ENCODE measurements at places on chromosomes 4 and X.

DNA sequence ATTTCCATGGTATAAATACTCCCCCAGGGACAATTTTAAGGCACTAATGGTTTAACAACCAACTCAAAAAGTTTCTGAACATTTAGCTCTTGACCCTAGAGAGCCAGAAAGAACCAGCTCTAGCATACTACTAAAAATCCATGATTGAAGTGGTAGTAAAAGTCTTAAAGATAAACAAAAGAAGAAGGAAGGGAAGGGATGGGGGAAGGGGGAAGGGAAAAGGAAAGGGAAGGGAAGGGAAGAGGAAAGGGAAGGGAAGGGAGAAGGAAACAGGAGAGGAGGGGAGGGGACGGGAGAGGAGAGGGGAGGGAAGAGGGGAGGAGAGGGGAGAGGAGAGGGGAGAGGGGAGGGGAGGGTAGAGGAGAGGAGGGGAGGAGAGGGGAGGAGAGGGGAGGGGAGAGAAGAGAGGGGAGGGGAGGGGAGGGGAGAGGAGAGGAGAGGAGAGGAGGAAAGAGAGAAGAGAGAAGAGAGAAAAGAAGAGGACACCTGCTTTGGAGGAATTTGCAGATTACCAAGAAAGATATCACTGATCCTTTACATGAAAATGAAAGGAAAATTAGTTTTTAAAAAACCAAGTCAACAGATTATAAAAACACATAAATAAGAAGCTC is 26.4 kb upstream of the FAM241A start:
- no peak for DNase-seq

- DNase-seq: no peak
These were observed 35.6 kb upstream of the FAM9B start for GRCh38 chrX:9069573-9069972.

- DNase-seq: peak; percentile 66
These were observed 1496.4 kb downstream of the RPA4 start for GRCh38 chrX:98380106-98380505.

DNA sequence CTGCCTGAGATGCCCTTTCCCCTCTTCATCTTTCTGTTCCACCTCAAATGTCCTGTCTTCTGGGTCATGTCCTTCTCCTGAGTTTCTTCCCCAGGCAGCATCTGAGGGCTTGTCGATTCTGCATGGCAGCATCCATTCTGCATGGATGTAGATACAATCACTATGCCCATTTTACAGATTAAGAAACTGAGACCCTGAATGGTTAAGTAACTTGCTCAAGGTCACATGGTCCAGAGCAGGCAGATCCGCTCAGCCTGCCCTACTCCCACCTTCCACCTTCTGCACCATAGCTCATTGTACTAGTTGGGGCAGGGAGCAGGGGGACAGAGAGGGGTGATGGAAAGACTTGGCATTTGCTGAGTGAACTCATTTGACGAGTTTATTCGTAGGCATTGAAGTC is 32.0 kb downstream of the ZNF185 start:
- DNase-seq: no peak

GRCh38 chr4:88283661-88284438 is 511 bp downstream of the PPM1K start:
- peak; percentile 77 for DNase-seq

DNA sequence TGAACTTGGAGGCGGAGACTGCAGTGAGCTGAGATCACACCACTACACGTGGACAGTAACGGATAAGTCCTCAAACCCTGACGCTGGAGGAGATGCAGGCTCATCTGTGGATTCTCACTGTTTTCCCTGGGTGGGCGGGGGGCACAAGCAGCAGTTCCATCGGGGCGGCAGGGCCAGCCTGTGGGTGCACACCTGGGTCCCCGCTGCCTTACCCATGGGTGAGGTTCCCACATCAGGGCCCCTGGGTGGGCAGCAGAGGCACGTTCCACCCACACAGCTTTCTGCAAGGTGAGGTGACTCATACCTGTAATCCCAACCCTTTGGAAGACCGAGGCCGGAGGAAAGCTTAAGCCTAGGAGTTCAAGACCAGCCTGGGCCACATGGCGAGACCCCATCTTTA is 56.6 kb upstream of the MXD4 start:
- peak; percentile 36 for DNase-seq

GRCh38 chrX:140273921-140274320 is 230.9 kb downstream of the SOX3 start:
- no peak for DNase-seq

GRCh38 chr4:25081866-25082471 is 51.2 kb upstream of the LGI2 start:
- DNase-seq: no peak

GRCh38 chr4:139676365-139676764 is 10.7 kb downstream of the MGST2 start:
- DNase-seq: no peak

GRCh38 chrX:31606771-31607170 is 534.9 kb upstream of the FTHL17 start:
- DNase-seq: no peak

DNA sequence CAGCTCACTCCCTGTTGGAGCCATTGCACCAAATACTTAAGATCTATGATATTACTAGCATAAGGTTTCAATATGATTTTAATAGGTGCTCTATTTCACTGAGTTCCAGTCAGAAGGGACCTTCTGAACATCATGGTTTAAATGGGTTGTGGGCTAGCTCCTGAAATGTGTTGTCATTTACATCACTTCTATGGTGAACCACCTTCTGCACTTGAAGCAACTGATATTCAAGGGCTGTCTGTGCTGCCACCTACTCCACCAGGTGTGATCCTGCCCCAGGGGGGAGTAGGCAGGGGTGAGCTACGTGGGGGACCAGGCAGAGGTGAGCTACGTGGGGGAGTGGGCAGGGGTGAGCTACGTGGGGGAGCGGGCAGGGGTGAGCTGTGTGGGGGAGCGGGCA is 35.2 kb downstream of the RNF175 start:
- no peak for DNase-seq

DNA sequence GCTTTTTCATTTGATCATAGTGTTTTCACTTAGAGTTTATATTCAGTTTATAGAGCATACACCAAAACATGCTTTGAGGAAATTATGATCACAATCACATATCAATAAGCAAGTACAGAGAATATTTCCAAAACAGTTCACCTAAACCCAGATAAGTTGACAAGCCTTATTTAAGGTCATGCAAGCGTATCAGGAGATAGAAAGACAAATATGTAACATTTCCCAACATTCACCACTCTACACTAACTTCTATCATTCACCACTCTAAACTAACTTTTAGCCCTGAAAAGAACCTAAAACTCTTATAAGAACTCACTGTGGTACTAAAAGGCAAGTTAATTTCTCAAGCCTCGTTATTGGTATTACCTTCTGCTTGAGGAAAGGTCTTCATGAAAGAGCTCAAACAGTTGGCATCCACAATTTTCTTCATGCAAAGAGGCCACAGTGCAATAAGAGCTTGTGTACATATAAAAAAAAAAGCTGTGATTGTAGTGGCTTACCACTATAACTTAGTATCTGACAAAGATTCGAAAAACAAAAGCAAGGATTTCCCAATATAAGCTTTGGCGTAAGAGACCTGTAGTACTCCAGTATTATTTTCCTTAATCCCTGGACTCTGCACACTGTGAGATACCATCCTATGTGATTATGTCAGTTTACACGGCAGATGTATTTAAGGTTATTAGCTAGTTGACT is 903.3 kb downstream of the STIM2 start:
- no peak for DNase-seq

- DNase-seq: no peak
These were observed 51.9 kb downstream of the TMPRSS11F start for GRCh38 chr4:68077737-68078136.

DNA sequence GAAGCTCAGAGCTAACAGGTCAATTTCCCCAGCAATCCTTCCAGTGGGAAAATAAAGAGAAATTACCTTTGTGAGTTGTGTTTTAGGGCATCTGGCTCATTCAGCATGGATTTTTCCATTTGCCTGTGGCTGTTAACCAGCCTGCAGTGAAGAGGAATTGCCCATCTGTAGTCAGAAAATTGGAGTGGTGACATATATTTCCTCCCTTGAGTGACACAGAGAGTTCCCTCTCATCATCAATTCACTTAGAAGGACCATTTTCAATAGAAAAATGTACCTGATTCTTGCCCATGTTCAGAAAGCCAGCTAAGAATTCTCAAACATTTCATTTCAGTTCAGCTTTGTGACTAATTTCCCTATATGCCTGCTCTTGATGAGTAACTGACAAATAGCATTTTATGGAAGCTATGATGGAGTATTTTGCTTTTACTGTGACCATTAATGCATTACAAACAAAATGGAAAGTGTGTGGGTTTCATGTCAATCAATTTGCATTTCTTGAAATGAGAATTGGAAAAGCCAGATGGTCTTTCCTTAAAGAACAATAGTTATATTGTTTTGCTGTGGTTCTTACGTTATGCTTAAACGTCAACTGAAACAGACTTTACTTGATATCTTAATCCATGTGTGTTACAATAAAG is 155.8 kb downstream of the NWD2 start:
- no peak for DNase-seq

- no peak for DNase-seq
These were observed 32.7 kb upstream of the HPGDS start for GRCh38 chr4:94375364-94375763.

DNA sequence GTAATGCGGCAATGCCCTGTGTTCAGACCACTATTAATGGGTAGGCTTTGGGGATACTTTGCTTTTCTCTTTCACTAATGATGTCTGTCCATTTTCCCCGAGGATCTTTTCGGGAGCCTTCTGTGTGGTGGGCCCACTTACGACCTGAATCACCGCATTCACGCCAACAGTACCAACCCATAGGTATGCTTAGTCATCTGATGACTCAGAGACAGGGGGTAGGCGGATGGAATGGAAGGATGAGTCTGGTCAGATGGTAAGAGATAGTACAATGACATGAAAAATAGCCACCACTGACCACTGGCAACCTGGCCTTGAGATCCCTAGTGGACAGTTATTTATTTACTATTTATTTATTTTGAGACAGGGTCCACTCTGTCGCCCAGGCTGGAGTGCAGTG is 76.0 kb upstream of the DHRSX start:
- no peak for DNase-seq

DNA sequence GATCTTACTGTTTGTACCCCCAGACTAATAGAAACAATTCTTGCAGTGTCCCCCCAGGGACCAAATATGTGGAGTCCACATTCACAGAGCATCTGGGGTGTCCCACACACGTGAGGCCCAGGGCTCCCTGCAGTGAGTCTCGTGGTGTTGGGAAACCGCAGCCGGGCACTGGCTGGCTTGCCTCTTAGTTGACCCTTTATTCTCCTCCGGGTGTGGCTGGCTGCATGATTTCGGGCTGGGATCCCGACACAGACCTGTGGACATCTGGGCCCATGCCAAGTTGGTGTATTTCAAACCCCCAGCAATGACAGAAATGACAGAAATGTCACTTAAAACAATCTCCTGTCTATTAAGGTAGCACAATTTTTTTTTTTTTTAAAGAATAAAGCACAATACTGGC is 15.6 kb upstream of the CLDN24 start:
- DNase-seq: peak; percentile 26

DNA sequence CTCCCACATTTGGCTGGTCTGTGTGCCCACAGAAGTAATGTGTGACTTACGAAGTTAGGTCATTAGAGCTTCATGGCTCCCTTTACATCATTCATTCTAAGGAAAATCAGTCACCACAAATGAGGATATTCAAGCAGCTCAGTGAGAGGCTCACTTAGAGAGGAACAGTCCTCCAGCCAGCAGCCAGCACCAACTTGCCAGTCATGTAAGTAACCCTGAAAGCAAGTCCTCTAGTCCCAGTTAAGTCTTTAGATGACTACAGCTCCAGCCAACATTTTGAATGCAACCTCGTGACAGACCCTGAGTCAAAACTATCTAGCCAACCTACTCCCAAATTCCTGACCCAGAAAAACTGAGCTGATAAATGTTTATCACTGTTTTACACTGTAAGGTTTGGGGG is 71.3 kb downstream of the LRBA start:
- DNase-seq: no peak

GRCh38 chrX:106510713-106511403 is 100.9 kb upstream of the RADX start:
- no peak for DNase-seq

GRCh38 chrX:95995583-95995982 is 689.1 kb upstream of the DIAPH2 start:
- no peak for DNase-seq

DNA sequence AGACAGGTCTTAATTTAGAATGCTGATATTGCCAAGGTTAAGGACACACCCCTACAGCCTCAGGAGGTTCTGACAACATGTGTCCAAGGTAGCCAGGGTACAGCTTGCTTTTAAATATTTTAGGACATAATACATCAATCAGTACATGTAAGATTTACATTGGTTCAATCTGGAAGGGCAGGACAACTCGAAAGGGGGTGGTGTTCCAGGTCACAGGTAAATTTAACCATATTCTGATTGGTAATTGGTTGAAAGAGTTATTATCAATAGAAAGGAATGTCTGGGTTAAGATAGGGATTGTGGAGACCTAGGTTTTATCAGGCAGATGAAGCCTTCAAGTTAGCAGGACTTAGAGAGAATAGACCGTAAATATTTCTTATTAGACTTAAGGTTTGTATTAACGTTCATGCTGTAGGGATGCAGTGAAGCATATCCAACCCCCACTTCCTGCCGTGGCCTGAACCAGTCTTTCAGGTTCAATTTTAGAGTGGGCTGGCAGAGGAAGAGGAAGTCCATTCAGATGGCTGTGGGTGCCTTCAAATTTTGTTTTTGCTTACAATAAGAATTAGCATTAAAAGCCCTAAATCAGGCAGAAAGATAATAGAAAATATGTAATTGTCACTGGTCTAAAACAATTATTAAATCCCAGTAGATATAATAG is 136.5 kb upstream of the GALNTL6 start:
- no peak for DNase-seq

- DNase-seq: no peak
These were observed 115.8 kb upstream of the SHISA3 start for GRCh38 chr4:42281324-42282020.

DNA sequence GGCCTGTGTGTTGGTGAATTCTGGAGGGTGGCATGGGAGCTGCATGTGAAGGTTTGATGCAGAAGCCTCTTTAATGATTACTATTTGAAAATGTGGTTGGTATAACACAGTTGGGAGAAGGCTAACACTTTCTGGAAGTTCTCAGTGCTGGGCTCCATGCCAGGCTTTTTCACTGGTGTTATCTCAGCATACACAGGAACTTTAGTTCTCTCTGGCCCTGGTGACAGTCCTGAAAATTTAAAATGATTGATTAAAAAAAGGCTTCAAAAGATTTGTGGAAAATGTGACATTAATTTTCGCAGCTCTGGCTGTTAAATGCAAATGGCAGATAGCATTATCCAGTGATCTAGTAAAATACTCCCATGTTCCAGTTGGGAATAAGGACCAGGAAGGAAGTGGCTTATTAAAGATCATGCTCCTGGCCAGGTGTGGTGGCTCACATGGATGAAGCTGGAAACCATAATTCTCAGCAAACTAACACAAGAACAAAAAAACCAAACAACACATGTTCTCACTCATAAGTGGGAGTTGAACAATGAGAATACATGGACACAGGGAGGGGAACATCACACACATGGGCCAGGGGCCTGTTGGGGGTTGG is 36.6 kb downstream of the DIPK2B start:
- DNase-seq: no peak

DNA sequence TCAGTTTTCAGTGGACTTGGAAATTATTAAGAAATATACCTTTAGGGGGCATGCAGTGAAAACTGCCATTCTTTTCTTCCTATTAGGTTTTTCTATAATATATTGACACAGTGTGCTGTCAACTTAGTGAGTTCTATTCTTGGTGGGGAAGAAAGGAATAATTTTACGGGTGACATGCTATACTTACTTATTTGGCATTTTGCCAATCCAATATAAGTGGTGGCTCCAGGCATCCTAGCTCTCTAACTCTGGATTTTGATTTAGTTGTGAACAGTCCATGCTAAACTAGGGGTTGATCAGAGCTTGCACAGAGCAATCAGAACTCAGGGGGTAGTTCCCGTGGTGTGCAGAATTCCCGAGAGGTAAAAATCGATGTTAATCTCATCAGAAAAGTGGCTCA is 277.7 kb upstream of the FTHL17 start:
- no peak for DNase-seq

Data from ecto neural progenitor cell (in vitro differentiated cells).